ENCODE measurements at places on chromosomes 13 and 19.
A peak's percentile ranks its signal among the peaks of the same experiment; 100 is the strongest.

GRCh38 chr19:38695832-38696728 is 48.2 kb downstream of the CAPN12 start:
- H3K4me1 ChIP-seq = peaks cover 14% of the 10 kb centered on the region
- no peaks in the 10 kb centered on the region for H3K27me3 ChIP-seq
- peak overlapping the region; percentile 46 for H3K4me3 ChIP-seq
- H3K36me3 ChIP-seq = peaks cover 36% of the 10 kb centered on the region

- H3K4me3 ChIP-seq = peak within 1 kb of the TSS; percentile 98
- no peak for DNase-seq
- H3K4me1 ChIP-seq = no peaks in the 10 kb centered on the region
- peaks cover 13% of the 10 kb centered on the region for H3K36me3 ChIP-seq
- H3K27me3 ChIP-seq = no peaks in the 10 kb centered on the region
- peak within 1 kb of the TSS; percentile 49 for H3K27ac ChIP-seq
Measured at GRCh38 chr19:46601318-46602224, at the start of gene CALM3. CALM3 (plus strand) TSS chr19:46601330; CDS start chr19:46601435, 105 bp downstream.

- H3K4me3 ChIP-seq = no peak overlapping the region
- DNase-seq = no peak
- no peak overlapping the region for H3K27ac ChIP-seq
- no peaks in the 10 kb centered on the region for H3K27me3 ChIP-seq
- H3K36me3 ChIP-seq = no peaks in the 10 kb centered on the region
- H3K4me1 ChIP-seq = no peaks in the 10 kb centered on the region
Measured at GRCh38 chr19:10854350-10855089, 6.3 kb downstream of the C19orf38 start.

DNA sequence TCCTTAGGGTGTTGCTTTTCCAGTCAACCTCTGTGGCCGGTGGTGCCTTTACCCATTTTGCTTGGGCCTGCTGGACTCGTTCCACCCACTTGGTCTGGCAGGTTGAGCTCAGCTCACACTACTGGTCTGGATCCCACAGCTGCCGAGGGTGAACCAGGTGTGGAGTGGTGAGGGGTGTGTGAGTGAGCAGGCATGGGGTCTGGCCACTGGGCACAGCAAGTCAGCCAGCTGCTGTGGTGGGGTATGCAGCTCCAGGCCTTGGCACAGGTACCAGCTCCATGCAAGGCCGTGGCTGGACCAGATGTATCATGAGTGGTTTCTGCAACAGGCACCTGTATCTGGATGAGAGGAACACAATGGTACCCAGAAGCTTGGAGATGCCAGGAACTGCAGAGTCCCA is 277.6 kb upstream of the KLHL1 start:
- H3K27ac ChIP-seq = no peak overlapping the region
- no peaks in the 10 kb centered on the region for H3K4me1 ChIP-seq
- H3K4me3 ChIP-seq = no peak overlapping the region
- H3K36me3 ChIP-seq = no peaks in the 10 kb centered on the region

DNA sequence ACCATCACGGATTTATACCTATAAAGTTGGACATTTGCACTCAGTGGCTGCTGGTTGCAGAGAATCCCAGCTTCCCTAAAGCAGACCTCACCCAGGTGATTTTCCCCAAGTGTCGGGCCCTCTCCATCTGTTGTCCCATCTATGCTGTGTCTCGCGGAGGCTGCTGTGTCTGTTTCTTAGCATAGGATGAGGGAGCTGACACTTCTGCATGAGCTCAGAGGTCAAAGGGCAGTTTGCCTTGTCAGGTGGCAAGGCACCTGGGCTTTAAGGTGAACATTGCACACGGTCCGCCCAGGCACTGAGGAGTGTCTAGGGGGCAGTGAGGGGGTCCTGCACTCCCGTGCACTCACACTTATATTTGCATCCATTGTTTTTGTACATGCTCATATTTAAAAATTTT is 151.6 kb downstream of the ZIC5 start:
- H3K36me3 ChIP-seq = peaks cover 4% of the 10 kb centered on the region
- no peak overlapping the region for H3K27ac ChIP-seq
- peaks cover 10% of the 10 kb centered on the region for H3K4me1 ChIP-seq
- DNase-seq = no peak
- H3K4me3 ChIP-seq = no peak overlapping the region
- no peaks in the 10 kb centered on the region for H3K27me3 ChIP-seq

- H3K4me1 ChIP-seq = no peaks in the 10 kb centered on the region
- no peak overlapping the region for H3K4me3 ChIP-seq
- H3K27ac ChIP-seq = no peak overlapping the region
- H3K36me3 ChIP-seq = no peaks in the 10 kb centered on the region
- peak; percentile 54 for DNase-seq
Measured at GRCh38 chr13:25085125-25085742, 10.7 kb upstream of the PABPC3 start.

All from H9 (cell line).